LoVo (cell line): ENCODE measurements at places on chromosomes 1 and 21.

- DNase-seq: no peak
Observed at GRCh38 chr1:89602871-89603404, 30.0 kb upstream of the LRRC8C start.

DNA sequence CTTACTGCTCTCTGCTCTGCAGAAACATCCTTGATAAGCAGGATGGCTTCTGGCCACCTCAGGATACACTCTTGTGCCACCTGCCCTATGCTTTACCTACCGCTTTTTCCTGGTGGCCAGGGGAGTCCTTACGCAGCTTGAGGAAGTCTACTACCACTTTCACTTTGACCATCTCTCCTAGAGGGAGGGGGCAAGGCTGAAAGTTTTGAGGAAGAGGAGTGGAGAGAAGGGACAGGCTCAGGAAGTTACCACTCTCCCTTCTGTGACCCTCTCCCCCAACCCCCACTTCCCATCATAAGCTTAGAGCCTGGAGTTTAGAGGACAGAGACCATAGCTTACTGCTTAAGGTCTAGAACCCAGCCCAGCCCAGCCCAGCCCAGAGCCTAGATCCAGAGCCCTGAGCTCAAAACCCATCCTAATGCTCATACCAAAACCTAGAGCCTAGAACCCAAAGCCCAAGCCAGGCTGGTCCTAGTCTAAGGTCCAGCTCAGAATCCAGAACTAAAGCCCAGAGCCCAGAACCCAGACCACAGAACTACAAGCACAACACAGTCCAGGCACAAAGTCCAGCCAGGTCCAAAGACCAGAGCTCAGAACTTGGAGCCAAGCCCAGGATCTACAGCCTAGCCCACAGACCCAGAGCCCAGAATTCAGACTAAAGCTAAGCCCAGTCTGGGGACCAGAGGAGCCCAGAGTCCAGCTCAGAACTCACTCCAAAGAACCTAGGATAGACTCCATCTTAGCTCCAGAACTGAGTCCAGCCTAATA lies 18.0 kb upstream of the MFSD2A start:
- DNase-seq: no peak

- no peak for DNase-seq
Observed at GRCh38 chr1:214977110-214977509, 105.4 kb upstream of the KCNK2 start.

DNA sequence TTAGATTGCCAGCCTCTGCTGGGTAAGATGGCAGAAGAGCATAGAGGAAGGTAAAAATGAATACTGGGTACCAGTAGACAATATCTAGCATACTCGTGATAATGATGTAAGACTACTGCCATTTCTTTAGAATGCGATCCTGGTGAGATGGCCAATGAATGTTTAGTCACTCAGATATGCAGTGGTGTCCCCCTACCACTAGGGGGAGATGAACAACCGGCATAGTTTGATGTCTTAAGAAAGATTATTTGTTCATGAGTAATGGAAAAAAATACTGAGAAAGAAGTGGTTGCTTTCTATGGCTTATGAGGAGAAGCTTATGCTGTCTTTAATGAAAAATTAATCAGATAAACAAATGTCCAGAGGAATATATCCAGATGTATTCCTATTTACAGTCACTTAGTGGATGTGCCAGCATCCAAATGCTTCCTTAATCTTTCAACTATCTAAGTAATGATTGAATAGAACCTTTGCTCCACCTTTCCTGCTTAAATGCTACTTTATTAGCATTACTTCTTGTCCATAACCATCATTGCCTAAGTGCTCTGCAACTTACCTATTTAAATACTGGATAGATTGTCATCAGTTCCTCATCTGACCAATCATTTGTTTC lies 256.6 kb downstream of the ST6GALNAC3 start:
- peak; percentile 55 for DNase-seq

- no peak for DNase-seq
Observed at GRCh38 chr1:41648230-41648629, 163.7 kb upstream of the EDN2 start.

- no peak for DNase-seq
Observed at GRCh38 chr1:205249651-205250050, 21.9 kb downstream of the TMCC2 start.

DNA sequence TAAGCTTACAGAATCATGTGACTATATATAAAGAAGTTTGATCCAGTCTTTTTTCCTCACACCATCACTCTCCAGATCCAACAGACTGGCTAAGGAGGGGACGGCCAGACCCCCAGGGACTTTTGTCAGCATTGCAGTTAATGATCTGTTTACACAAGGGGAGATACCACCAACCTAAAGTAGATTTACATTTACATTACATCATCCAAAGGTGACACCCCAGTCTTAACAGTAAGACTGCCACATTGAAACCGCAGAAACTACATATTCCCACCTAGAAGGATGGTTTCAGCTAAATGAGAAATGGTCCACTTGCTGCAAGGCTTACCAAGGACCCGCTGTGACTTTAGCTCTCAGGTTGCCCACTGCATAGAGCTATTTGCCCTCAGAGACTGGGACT lies 3.4 kb downstream of the RCAN1 start:
- DNase-seq: no peak

- DNase-seq: no peak
Observed at GRCh38 chr1:47231301-47232186, 481 bp downstream of the TAL1 start.

- DNase-seq: no peak
Observed at GRCh38 chr1:33307494-33307864, 13.4 kb downstream of the A3GALT2 start.
